Stimulated activated CD4-positive, alpha-beta T cell treated with anti-CD3 and anti-CD28 coated beads, Interleukin-12 subunit alpha, Interleukin-12 subunit beta, amount 100 ng/mL, for 4 hours (primary cell): ENCODE measurements at places on chromosomes 4 and X.

DNA sequence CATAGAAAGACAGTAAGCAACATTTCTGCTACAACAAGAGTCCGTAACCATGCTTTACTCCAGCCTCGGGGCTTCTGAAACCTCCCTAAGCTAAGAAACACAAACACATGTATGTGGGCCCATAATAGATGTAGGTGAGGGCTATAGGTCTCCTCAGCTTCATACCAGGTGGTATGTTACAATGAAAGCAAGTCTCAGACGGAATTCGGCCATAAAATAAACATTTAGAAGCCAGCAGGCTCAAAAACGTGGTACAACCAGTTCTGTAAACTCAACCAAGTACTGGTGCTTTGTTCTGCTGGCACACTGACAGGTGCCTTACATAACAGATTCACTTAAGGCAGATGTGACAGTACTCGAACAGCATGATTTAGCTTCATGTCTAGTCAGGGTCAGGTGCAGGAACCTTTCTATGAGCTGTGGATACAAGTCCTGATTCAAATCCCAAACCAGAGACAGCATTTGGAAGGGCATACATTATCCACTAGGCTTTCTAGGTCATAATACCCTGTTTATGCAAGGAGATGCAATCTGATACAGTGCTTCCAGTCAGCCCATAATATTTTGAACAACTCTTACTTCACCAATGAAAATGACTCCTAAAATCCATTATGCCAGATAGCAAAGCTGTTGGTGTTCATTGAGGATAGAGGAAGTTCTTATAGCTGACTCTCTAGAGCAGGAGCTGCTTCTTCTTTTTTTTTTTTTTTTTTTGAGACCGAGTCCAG lies 113.8 kb upstream of the ENPP6 start:
- DNase-seq = no peak

- DNase-seq = no peak
Observed at GRCh38 chrX:12425496-12425895, 287.2 kb downstream of the FRMPD4 start.

DNA sequence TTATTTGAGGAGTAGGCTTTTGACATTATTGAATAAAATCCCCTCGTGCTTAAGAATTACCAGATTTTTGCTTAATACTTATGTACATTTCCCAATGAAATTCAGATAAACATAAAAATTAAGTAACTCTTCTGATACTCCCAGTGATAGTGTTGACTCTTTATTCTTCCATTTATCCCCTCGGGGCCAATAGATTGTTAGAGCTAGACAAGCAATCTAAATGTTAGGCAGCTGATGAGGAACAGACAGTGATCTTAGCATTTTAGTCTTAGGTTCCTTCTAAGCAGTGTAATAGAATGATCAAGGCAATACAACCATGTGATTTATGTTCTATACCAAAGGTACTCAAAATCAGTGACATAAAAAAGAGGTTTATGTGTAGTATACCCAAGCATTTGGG lies 68.7 kb downstream of the USP9X start:
- no peak for DNase-seq

DNA sequence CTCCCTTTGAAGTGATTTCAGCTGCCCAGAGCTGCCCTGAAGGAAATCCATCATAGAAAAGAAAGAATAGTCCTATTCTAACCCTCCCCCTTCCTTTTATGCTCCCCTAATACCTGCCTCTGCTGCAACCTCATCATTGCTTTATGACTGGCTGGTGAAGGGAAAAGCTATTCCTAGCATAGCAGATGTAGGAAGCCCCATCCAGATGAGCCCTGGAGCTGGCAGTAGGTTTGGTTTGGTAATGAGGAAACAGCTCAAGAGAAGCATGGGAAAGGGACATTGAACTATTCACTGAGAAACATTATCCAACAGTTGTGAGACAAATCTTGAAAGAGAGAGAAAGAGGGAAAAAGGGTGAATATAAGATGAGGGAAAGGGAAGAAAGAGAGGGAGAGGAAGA lies 29.2 kb downstream of the ARSJ start:
- DNase-seq = no peak

GRCh38 chr4:120821029-120821428 lies 101.5 kb downstream of the PRDM5 start:
- DNase-seq = no peak

DNA sequence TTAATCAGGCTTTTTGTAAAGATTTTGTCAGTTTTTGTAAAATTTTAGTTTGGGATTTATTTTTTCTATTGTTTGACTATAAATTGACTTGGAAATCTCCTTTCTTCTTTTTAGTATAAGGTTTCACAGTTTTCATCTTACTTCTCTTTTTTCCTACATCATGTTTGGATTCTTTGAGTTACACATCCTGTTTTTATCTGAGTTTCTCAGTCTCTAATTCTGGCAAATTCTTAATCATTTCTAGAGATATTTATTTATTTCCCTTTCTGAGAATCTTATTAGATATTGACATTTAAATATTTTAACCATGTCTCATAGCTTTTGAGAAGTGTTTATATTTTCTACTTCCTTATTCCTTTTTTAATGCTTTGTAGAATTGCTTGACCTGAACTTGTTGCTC lies 20.7 kb downstream of the USP53 start:
- no peak for DNase-seq
